ENCODE measurements at places on chromosomes 2 and 18. TPM values are rescaled to one million over a fixed set of nuclear protein-coding genes. Genes with fewer than 3 reads are reported as not detected.

DNA sequence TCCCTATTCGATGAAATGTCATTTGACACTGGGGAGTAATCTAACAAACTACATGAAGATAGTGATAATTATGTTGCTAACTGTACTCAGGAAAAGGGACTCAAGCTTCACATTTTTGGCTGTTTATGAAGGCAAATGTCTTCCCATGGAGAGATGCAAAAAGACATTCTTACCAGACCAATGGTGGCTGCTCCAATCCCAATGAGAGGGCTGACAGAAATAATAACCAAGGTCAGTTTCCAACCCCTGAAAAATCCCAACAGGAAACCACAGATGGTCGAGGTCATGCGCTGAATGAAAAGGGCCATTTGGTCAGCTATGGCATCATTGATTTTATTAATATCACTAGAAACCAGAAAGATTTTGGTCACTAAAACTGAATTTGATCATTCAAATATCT, 37.6 kb downstream of the ABCB11 start:
- peaks cover 20% of the 10 kb centered on the region for H3K4me1 ChIP-seq
- H3K4me3 ChIP-seq, result no peak overlapping the region
- H3K27ac ChIP-seq, result no peak overlapping the region
- DNase-seq, result no peak
- H3K27me3 ChIP-seq, result no peaks in the 10 kb centered on the region
- no peaks in the 10 kb centered on the region for H3K36me3 ChIP-seq

- H3K36me3 ChIP-seq, result peaks cover 49% of the 10 kb centered on the region
- H3K4me1 ChIP-seq, result peaks cover 3% of the 10 kb centered on the region
- no peak for DNase-seq
- H3K27ac ChIP-seq, result no peak overlapping the region
These were observed 136.5 kb downstream of the UBR3 start for GRCh38 chr2:169963786-169964185.

GRCh38 chr2:42047488-42048298, at the start of gene PKDCC:
TSS of gene PKDCC (plus strand) at chr2:42048021. CDS start at chr2:42048200, 179 bp downstream.
- H3K27me3 ChIP-seq, result no peaks in the 10 kb centered on the region
- peak; percentile 96 for DNase-seq
- peaks cover 45% of the 10 kb centered on the region for H3K4me1 ChIP-seq
- peak within 1 kb of the TSS; percentile 47 for H3K27ac ChIP-seq
- H3K4me3 ChIP-seq, result peak within 1 kb of the TSS; percentile 84

DNA sequence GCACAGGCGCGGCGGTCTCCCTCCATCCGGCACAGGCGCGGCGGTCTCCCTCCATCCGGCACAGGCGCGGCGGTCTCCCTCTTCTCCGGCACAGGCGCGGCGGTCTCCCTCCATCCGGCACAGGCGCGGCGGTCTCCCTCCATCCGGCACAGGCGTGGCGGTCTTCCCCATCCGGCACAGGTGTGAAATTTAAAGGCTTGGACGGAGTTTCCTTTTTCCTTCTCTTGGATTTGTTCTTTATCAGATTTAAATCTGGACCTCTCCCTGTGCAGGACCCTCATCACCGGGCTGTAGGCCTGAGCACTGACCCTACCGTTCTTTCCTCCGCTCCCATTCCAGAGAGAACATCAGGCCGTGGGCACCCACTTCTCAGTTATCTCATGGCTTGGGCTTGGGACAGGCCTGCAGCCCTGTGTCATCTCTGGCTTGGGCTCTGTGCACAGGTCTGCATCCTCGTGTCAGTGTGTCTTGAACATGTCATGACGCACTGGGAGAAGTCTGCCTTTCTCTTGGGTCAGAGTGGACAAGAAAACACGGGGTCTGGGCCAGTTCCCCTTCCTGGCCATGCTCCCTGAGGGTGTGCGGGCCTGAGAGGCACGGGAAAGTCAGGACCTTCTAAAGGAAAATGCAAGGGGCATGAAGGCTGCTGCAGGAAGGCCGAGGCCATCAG, 53.9 kb upstream of the PXDN start:
- H3K27me3 ChIP-seq, result no peaks in the 10 kb centered on the region
- H3K4me3 ChIP-seq, result no peak overlapping the region
- H3K27ac ChIP-seq, result no peak overlapping the region
- no peaks in the 10 kb centered on the region for H3K4me1 ChIP-seq
- no peak for DNase-seq

GRCh38 chr2:112827604-112828185, 8.9 kb downstream of the IL1B start:
- no peaks in the 10 kb centered on the region for H3K27me3 ChIP-seq
- DNase-seq, result no peak
- no peak overlapping the region for H3K4me3 ChIP-seq
- peaks cover 11% of the 10 kb centered on the region for H3K4me1 ChIP-seq
- no peaks in the 10 kb centered on the region for H3K36me3 ChIP-seq

GRCh38 chr2:224938651-224939182, 103.6 kb downstream of the DOCK10 start:
- H3K4me1 ChIP-seq, result peaks cover 49% of the 10 kb centered on the region
- no peaks in the 10 kb centered on the region for H3K27me3 ChIP-seq
- H3K4me3 ChIP-seq, result peak overlapping the region; percentile 48
- H3K36me3 ChIP-seq, result no peaks in the 10 kb centered on the region

GRCh38 chr2:67760995-67761394, 301.8 kb downstream of the C1D start:
- H3K36me3 ChIP-seq, result no peaks in the 10 kb centered on the region
- peaks cover 23% of the 10 kb centered on the region for H3K27me3 ChIP-seq
- H3K27ac ChIP-seq, result no peak overlapping the region
- H3K4me3 ChIP-seq, result no peak overlapping the region
- H3K4me1 ChIP-seq, result no peaks in the 10 kb centered on the region
- no peak for DNase-seq

DNA sequence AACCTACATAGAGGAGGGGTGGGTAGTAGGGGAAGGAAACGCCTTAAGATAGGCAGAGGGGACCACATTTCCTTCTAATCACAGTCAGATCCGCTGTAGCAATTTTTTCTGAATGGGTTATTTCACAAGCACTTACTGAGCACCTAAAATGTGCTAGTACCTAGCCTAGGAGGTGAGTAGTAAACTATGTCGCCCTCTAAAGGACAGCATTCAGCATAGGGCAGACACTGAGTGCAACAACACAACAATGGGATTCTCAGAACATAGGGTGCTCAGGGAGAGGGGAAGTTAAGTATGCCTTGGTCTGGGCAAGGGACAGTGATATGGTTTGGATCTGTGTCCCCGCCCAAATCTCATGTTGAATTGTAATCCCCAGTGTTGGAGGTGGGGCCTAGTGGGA, 166.1 kb upstream of the RAB6C start:
- H3K4me1 ChIP-seq, result no peaks in the 10 kb centered on the region
- H3K4me3 ChIP-seq, result no peak overlapping the region
- no peak overlapping the region for H3K27ac ChIP-seq
- H3K27me3 ChIP-seq, result peaks cover 2% of the 10 kb centered on the region
- no peaks in the 10 kb centered on the region for H3K36me3 ChIP-seq
- no peak for DNase-seq

ST8SIA3 gene
- total RNA-seq, result not detected

MTCL1 gene
- total RNA-seq, result 56.9 TPM

SDC1 gene
- 11.6 TPM for total RNA-seq

LONRF2 gene
- total RNA-seq, result 0.26 TPM
